ENCODE measurements at places on chromosomes 5 and 9.

GRCh38 chr5:149297340-149298025 is 25.8 kb downstream of the AFAP1L1 start:
- peak; percentile 53 for DNase-seq

DNA sequence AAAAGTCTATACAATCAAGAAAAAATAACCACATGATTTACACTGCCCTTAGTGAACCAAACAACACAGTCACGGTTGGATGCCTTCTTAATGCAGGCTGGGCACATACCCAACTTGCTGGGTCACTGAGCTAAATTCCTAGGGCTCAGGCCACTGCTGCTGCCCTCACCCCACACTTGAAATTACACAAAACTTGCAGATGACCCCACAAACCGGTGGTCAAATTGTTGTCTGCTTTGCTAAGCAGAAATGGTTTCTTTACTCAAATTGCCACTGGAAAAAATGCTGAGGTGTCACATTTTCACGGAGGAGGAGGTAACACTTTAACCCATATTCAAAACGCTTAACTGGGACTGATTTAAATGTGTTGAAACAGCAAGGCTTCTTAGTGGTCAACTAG is 62.4 kb downstream of the HMHB1 start:
- peak; percentile 59 for DNase-seq

- no peak for DNase-seq
Observed at GRCh38 chr5:65072850-65073249, 304.1 kb downstream of the CWC27 start.

DNA sequence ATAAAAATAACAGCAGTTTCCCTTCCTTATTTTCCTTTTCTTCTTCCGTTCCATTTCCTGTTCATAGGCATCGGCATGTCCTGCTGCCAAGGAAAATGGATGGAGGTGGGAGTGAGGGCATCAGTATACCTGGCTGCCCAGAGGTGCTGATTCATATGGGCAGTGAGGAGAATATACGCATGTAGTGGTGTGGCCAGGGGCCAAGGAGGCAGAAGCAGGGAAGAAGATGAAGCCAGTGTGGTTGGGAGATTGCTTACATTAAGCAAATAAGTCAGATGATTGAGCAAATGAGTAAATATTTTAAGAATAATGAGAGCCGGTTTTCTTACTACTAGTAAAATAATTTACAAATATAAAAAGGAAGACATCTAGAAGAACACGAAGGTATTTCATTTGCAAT is 344.9 kb upstream of the PAPPA start:
- DNase-seq, result peak; percentile 84
